ENCODE measurements at places on chromosomes 4 and X.

DNA sequence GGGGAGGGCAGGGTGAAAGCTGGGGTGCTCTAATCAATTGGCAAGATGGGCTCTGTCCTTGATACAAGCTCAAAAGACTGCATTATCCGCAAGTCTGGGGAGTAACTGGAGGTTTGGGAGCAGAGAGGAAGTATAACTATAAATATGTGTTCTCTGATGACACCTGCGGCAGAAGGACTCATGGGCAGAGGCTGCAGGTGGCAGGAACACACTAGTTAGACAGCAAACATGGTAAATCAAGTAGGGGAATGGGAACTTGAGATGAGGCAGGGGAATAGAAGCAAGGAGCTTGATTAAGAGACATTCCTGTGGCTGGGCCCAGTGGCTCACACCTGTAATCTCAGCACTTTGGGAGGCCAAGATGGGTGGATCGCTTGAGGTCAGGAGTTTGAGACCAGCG lies 30.3 kb downstream of the SH3KBP1 start:
- no peak for DNase-seq

GRCh38 chr4:27305246-27305645 lies 444.6 kb downstream of the STIM2 start:
- DNase-seq: no peak

DNA sequence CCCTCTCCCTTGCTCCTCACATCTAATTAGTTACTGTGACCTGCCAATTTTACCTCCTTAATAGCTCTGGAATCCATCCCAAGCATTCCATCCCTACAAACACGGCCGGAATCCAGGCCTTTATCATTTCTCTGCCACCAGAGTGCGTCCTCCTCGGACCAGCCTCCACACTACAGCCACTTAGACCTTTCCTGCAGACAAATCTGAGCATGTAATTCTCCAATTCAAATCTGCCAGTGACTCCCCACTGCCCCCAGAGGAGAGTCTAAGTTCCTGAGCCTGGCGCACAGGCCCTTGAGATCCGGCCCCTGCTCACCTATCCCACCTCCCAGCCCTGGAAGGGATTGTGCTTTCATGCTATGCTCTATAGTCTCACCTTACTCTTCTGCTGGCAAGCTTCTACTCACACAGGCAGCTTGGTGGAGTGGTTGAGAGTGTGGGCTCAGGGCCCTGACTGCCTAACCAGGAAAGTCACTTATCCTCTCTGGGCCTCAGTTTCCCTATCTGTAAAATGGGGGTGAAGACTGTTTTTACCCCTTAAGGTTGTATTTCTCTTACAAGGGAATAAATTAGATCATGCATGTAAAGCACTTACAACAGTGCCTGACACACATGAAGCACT lies 31.2 kb downstream of the PJA1 start:
- no peak for DNase-seq

GRCh38 chr4:41795796-41796385 lies 47.4 kb upstream of the PHOX2B start:
- DNase-seq: no peak

- DNase-seq: no peak
These were observed 8.2 kb upstream of the CD99L2 start for GRCh38 chrX:150906694-150907093.

DNA sequence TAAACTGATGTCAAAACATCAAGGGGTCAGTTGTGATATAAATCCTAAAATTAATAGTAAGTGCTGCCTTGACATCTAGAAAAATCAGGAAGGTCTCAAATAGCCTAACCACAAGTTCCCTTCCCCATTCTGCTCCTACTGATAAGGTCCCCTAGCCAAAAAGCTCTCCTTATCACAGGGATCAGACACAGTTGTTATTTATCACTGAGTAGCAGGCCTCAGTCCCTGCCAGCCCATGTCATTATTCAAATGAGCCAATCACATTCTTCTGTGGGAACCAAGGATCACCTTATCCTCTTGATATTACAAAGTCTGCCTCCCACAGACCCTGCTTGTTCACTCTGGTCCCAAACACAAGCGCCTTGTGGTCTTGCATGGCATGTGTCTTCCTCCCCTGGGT lies 23.3 kb upstream of the TMEM255A start:
- no peak for DNase-seq

DNA sequence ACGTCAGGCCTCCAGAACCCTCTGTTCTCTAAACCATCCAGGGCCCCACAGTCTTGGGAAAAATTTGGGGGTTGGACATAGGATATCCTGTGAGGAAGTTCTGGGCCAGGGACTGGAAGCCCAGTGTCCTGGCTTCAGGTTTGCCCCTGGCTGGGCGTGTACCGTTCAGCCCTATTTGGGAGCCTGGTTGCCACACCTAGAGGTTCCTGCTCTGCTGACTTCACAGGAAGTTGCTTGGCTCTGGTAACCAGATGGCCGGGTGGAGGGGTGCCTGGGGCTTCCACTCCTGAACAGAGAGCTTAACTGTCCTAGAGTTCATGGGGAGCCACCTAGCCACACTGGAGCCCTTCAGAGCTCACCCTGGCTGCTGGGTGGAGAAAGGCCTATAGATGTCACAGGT lies 1.1 kb downstream of the TAFAZZIN start:
- DNase-seq: no peak

DNA sequence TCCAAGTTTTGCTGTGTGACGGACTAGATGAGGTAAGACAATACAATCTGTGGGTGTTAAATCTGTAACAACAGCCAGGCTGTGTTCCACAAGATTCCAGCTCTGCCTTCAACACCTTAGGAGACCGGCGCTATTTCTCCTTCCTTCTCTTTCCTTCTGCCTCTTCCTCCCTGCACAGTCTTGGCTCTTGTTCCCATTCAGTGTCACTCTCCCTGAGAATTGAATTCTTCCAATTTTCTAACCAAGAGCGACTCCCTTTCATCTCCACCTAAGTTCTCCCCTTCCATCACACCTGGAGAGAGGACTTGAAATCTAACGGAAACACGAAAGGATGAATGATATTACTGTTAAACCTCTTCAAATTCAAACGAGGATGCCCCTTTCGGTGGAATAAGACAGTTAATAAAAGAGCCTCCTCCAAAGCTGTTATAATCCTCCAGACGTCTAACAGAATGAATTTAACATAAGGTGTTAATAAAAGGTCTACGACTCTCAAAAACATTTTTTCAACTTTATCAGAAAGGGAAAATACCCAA lies 2.7 kb downstream of the EPHA5 start:
- DNase-seq: peak; percentile 2

- DNase-seq: peak; percentile 14
These were observed 106.0 kb upstream of the NDST4 start for GRCh38 chr4:115219315-115219860.

- DNase-seq: no peak
These were observed 79.6 kb downstream of the SMIM20 start for GRCh38 chr4:25993395-25994185.

GRCh38 chrX:104679175-104679574 lies 113.2 kb downstream of the IL1RAPL2 start:
- no peak for DNase-seq

DNA sequence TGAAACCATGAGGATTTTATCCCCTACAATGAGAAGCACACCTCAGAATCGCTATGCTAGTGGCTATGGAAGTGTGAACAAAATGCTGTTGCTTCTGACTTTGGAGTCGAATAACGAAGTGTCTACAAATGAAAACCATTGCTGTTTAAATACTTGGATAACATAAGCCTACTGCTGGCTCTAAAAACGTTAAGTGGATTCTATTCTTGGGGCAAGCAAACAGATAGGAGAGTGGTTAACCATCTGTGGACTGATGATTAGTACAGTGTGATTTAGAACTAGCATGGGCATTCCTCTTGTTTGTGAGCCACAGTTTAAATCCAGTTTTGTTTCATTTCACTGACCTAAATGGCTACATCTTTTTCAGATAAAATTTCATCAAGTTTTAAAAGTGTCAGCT lies 109.7 kb upstream of the PNPLA4 start:
- DNase-seq: no peak

DNA sequence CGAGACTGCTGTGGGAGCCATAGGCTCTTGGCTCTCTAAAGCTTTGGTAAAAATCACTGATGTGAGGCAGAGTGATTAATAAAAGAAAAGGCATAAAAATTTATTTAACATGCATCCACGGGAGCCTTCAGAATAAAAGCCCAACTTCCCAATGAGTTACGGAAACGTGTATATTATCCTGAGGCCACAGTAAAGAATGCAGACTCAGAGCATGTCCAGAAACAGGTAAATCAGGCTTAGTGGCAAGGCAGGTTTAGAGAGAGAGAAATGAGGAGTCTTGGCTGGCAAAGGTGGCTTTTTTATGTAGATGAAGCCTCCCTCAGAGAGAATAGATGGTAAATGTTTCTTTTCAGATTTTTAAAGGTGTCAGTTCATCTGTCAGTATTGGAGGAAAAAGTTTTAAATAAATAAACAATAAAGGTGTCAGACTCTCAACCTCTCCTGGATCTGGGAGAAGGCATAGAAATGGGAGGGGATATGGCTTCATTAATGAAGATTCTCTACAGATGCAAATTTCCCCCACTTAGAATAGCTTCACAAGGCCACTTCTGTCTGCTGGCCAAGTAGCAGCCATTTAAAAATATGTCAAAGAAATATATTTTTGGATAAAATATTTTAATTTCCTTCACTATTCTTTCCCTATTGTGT lies 24.0 kb downstream of the C4orf51 start:
- no peak for DNase-seq

DNA sequence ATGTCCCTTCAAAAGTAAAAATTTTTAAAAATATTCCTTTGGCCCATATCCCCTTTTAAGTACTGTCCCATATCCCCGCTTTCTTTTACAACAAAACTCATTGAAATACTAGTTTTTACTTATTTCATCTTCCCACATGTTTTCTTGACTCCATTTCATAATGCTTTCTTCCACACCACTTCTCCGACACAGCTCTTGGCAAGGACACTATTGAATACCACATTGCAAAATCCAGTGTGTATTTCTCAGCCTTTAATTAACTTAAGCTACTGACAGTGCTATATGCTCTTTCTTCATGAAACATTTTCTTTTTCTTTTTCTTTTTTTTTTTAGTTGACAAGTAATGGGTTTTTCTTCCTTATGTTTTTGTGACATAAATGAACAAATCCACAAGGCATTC lies 28.8 kb downstream of the PRDM8 start:
- no peak for DNase-seq

- DNase-seq: no peak
These were observed 43.1 kb downstream of the GASK1B start for GRCh38 chr4:158129694-158130093.

DNA sequence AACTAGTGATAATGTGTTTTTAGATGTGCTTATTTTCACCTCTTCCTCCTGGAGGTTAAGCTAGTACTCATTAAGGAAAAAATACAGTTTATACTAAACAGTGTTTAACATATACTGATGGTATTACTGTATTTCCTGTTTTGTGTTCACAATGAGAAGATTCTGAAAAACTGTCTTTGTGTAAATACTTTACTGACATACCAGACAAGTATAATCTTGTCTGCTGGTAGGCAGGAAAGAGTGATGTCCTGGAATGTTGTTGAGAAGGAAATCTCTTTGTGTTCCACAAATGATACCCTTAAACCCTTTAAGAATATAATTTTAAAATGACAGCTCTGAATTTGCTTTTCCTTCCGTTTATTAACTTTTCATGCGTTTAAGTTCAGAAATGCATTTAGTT lies 205.5 kb upstream of the NUDT6 start:
- DNase-seq: no peak

GRCh38 chr4:110704748-110705439 lies 82.0 kb upstream of the PITX2 start:
- DNase-seq: no peak

DNA sequence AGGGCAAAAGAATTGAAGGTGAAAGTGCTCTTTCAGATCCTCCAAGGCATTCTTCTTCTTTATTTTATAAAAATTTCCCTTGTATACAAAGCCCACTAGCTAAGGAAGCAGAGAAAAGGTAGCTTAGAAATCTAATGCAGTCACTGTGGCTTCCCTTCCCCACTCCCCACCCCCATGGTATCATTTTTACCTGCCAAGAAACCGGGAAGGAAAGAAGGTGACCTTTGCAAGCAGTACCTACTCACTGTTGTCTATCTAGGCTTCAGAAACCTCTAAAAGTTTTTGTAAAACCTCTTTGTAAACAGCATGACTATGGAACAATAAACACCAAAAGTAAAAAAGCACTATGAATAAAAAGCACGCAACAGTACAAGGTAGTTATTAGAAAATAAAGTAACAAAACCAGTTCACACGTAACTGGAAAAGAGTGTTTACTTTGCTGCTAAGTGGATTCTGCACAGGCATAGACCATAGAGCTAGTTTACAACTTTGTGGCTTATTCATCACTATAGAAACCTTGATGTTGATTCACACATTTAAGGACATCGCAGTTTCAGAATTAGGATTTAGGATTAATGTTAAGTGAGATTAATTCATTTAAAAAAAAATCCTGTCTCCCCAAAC lies 109.6 kb upstream of the FTHL17 start:
- DNase-seq: no peak

- DNase-seq: no peak
These were observed 16.2 kb upstream of the S100G start for GRCh38 chrX:16633754-16634153.

DNA sequence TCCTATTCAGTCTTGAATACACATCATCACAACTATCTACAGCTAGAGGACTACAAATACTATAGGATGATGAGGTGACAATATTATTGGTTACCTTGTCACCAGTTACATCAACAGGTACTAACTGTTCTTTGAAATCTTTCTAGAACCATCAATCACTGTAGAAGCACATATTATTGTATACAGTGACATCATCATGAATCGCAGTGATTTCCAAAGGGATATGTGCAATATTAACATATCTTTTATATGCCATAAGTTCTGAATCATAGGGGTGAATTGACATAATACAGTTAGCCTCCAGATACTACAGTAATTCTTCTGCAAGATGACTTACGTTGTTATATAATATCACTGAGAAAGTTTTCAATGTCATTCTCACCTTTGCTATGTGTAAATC lies 105.2 kb upstream of the HPGD start:
- no peak for DNase-seq

DNA sequence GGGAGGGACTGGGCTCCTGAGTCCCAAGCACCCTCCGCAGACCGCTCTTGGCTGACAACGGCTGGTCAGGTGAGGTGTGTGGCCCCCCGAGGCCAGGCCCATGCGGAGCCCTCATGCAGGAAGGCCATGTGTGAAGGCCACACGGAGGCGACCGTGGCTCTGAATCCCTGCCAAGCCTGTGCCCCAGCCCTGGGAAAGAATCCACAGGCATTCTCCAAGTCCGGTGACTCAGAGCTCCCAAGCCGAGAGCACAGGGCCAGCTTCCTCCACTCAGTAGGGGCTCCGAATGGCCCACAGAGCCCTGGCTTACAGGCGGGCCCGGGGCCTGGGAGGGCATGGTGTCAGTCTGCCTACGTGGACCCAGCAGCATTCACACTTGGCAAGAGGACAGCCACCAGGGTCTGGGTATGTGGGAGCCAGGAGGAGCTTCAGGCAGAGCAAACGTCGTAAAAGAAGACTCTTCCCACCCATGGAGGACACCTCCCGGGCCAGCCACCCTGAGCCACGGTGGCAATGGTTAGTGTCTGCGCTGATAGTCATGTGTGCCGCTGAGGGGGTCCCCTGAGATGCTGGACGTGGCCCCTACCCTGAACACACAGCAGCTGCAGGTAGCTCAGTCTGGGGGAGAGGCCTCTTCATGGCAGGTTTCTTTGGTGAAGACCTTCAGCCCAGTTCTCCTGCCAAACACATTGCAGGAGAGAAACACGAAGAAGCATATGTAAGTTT lies 105.7 kb downstream of the PSAPL1 start:
- DNase-seq: peak; percentile 39

GRCh38 chrX:138982365-138982764 lies 270.8 kb upstream of the FGF13 start:
- no peak for DNase-seq

GRCh38 chr4:70930530-70931256 lies 28.5 kb downstream of the MOB1B start:
- DNase-seq: no peak
